Fibroblast of the conjunctiva (primary cell): ENCODE measurements at places on chromosomes 6 and 20.

DNA sequence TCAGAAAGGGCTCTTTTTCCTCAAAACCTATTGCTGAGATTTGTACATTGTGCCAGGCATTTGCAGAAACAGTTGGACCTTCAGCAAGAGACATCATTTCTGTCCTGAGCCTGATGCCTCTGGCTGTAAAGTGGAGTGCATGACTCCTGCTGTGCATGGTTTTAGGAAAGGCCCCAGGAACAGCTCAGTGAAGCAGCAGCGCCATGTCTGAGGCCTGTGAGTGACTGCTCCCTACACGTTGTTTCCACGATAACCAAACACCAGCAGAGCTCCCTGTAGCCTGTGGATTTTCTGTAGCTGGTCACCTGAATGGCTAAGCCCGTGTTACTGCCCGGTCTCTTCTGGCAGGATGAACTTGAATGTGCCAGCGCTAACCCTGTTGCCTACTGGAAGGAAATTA, 232.5 kb downstream of the TFAP2C start:
- DNase-seq: no peak

DNA sequence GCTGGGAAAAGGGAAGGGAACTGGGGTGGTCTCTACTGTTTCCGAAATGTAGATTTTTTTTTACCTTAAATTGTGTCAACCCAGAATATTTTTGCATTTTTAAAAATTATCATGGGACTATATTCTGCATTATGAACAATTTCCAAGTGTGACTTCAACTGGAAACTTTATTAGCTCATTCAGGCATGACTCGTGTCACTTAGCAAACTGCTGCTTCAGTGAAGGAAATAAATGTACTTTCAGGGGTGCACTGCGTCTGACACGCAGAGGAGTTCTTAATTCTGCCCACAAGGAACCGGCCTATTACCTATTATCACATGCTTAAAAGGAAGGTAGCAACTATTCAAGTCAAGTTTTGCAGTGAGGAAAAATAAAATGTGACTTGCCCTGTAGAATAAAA, 291.3 kb upstream of the PRDM1 start:
- no peak for DNase-seq

DNA sequence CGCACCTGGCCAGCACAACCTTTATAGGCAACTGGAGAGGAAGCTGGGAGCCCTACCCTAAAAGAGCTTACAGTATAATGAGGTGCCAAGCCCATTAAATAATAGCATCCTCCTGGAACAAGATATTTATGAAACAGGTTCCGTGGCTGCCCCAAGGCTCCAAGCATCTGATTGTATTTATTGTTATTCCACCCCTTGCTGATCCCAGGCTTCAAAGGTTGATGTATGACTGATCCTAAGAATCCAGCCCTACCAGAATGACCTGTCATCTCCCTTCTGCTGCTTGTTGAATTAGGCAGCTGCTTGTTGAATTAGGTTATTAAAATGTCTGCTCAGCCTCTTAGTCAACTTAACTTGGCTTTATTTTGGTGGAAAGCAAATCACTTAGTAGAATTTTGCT, 35.2 kb upstream of the SASH1 start:
- no peak for DNase-seq

DNA sequence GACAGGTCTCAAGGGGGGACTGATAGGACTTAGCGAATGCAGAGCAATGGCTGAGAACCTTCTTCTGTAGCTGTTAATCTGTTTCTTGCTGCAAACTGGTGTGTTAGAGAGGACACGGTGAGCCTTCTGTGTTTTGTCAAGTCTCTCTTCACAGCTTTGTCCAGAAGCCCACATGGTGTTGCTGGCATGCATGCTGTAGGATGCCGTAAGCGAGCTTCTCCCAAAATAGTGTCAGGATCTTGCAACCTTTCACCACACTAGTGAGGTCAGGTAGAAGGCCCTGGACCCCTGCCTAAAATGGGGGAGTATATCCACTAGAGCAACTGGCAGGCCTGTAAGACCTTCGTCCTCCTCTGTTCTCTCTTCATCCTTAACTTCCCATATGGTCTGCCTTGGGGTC, 51.9 kb upstream of the GLP1R start:
- no peak for DNase-seq

DNA sequence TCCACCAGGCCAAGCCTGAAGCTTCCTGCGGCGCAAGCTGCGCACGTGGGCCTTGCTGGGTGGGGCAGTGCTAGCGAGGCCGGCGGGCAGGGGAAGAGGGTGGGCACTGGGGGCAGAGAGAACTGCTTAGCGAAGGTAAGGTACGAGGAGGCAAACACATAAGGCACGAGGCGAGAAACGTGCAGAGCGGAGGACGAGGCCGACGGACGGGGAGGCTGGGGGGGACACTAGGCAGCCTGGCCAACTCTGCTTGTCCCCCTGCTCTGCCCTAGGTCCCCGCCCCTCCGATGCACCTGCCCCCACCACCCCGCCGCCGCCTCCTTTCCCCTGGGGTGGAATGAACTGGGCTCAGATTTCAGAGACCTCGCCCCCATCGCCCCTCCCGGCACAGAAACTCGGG, 2.1 kb downstream of the HLA-DQB1 start:
- no peak for DNase-seq

DNA sequence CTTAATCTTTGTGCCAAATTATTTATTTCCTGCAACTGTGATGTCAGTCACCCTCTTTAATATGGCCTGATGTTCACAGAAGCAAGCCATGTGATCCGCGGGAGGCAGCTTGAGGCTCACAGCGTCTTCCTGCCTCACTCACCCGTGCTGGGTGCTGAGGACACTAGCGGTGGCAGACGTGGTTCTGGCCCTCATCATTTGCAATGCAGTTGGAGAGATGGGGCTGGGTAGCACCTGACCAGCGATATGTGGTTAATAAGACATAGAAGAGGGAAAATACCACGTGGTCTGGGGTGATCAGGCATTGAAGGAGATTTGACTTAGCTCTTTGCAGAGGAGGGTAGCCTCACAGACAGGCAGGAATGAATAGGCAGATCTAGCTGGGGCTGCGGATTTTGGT, 264.7 kb downstream of the TMEM242 start:
- no peak for DNase-seq

DNA sequence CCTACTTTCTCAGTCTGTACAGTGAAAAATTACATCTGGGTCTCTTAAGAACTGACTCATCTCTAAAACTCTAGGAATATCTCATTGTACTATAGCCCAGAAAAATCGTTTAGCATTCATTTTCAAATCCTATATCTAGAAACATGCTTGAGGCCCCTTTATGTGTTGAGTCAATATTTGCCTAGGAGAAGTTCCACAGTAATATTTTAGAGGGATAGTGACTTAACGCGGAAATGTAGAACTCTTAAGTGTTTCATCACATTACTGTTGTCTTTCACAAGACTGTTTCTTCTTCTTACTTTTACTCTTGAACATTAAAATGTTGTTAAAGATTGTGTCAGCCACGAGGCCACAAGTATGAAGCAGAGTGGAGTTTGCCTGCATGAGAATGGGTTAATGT, 23.0 kb upstream of the MYLIP start:
- peak; percentile 32 for DNase-seq

DNA sequence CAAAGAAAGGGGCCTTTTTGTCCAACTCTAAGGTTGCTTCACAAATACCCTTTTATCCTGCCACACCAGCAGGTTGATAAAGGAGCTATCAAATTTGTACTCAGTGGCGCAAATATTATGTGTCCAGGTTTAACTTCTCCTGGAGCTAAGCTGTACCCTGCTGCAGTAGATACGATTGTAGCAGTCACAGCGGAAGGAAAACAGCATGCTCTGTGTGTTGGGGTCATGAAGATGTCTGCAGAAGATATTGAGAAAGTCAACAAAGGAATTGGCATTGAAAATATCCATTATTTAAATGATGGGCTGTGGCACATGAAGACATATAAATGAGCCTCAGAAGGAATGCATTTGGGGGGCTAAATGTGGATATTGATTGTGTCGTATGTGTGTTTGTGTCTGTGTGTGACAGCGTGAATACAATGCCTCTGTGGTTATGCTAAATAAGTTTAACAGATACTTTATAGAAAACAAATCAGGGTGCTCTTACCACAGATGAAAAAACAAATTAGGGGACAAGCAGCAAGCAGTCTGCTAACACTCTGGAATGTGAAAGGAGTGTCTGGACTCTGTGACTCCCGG, 33.6 kb downstream of the HM13 start:
- no peak for DNase-seq

DNA sequence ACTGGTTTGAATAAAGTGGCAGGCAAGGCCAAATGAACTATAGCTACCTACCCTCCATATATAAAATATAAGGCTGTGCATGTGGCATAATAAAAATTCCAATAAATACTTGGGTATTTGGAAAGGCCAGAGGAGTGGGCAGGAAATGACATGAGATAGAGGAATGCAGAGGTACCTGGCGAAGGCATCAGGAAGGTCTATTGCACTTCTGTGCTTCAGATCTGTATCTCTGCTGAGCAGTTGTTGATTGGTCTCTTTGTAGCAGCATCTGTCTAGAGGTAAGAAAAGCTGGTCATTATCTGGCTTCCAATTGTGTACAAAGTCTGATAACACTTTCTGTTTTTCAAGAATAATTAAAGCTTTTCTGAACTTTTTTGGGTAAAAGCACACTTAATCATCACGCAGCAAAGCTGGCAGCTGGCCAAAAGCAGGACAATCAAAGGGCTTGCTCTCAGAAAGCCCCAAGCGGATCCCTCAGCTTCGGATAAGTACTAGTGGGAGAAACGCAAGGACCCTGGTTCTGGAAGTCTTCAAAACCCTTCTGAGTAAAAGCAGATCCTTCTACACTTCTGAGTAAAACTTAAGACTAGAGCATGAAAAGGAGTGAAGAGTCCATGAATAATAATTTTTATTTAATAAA, 120.1 kb upstream of the TCF21 start:
- DNase-seq: no peak

DNA sequence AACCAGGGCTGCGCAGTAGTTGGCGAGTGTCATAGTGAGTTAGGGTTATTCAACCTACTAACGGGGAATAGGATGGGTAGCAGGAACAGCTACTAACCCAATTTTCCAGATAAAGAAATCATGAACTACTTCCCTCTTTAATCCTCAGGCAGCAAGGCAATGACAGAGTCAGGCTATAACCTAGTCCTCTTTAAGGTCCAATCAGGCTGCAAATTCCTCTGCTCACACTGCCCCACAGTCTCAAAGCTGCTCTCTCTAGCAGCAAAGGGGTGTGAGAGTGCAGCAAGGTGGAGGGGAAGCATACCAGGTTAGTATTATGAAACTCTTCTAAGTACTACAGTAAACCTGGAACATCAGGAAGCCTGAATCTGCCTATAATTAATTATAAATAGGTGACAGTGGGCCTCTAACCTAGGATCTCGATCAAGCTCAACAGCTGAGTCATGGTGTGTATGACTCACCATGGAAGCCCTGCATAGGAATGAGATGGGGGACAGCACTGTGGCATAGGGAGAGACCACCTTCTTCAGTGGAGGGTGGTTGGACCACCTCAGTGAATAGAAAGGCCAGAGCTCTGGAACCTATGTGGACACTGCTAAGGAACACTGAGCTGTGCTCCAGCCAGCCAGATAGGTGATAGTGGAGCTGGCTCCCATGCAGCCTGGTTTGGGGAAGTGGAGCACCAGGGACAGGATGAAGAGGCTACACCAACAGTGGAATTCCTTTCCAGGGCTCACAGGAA, 7.9 kb downstream of the PEX6 start:
- DNase-seq: no peak

DNA sequence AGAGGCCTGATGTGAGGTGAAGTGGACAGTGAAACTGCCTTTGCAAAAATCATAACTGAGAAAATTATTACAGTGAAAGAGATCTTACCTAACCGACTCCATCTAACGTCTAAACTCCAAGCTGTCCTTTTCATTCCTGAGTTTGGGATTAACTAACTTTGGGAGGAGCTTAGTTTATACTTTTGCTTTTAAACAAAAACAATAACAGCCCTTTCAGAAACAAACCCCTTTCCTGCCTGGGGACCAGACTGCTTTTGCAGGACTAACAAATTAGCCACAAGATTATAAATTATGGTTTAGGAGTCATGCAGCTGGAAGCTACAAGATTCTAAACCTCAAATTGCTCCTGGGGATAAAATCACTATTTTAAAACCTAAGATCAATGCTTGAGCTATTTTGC, 38.6 kb upstream of the HFE start:
- DNase-seq: no peak

DNA sequence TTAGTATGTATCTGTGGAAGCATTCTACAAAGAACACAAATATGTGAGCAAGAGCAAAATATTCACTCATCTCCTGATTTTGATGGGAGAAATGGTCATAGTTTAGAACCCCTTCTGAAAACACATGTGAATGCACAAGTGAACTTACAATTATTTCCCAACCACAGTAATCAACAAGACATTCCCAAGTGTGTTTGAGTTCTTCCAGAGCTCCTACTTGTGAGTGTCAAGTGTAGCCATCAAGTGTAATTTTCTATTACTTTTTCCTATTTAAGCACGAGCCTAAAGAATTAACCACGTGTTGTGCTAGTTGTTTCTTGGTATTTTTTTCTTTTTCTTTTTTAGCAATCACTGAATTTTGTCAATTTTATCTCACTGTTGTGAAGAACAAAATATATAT, 402.3 kb downstream of the NKAIN2 start:
- DNase-seq: no peak

- no peak for DNase-seq
Observed at GRCh38 chr20:11376998-11377397, 540.7 kb upstream of the BTBD3 start.

DNA sequence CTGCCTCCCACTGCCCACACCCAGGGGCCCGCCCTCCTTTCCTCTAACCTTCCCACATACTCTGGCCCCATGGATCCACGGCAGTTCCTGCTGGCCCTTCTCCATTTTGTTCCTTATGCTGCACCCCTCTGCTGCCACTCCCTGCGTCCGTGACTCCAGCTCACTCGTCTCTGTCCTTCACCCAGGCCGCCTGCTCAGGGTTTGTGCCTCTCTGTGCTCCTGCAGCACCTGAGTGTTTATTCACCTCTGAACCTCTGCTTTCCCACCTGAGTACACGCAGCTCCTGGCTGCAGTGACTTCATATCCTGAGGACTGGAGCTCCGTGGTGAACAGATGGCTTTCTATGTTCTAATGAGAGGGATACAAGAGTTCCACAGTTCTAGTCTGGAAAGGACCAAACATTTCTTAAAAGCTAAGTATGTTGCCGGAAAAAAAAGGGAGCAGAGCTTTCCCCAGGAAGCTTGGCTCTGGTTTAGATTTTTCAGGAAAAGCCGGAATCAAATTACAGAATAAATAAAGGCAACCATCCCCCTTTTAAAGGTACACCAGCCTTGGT, 1.5 kb upstream of the GNRH2 start:
- no peak for DNase-seq

DNA sequence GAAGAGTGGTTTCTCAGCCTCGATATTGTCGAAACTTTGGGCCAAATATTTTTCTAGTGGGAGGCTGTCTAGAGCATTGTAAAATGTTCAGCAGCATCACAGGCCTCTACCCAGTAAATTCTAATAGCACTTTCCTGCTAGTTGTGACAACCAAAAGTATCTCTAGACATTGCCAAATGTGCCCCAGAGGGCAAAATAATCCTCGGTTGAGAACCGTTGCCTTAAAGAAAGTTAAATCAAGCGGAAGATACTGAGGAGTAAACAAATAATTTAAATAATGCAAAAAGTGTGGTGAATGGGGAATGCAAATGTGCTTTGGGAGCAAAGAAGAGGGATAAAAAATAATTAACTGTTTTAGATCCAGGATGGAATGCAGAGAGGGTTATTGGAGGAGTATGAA, 106.4 kb upstream of the ASCC3 start:
- no peak for DNase-seq
